ENCODE measurements at places on chromosomes 13 and 19.
A peak's percentile ranks its signal among the peaks of the same experiment; 100 is the strongest.

GRCh38 chr19:44371815-44372480 is 15.5 kb upstream of the ZNF112 start:
- DNase-seq: no peak

DNA sequence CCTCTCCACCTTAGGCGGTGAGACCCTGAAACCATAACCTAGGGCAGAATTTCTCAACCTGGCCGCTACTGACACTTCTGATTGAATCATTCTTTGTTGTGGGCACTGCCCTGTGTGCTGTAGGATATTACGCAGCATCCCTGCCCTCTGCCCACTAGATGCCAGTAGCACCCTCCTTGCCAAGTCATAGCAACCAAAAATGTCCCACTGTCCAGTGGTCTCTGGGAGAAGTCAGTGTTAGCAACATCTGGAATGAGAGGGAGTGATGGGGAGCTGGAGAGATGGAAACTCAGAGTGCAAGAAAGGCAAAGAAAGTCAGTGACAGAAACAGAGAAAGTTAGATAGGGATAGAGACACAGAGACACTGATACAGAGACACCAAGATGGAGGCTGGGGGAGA is 13.6 kb downstream of the KLK4 start:
- no peak for DNase-seq

DNA sequence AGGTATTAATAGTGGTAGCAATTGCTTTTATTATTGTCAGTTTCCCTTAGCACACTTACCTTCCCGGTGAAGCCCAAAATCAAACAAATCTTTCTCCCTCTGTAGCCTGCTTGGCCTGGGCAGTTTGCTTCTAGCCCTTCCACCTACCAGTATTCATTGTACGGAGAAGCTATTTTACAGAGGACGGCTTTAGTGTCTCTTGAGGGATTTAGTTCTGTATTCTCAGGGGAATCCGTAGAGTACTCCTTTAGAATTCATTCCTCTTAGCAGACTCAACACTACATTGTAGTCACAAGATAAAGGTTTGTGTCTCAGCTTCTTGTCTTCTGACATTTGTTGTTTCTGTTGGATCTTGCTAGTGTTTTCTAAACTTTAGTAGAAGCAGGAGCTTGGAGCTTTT is 24.1 kb upstream of the WTIP start:
- no peak for DNase-seq

GRCh38 chr13:69331245-69331644 is 776.4 kb upstream of the ATXN8OS start:
- no peak for DNase-seq

DNA sequence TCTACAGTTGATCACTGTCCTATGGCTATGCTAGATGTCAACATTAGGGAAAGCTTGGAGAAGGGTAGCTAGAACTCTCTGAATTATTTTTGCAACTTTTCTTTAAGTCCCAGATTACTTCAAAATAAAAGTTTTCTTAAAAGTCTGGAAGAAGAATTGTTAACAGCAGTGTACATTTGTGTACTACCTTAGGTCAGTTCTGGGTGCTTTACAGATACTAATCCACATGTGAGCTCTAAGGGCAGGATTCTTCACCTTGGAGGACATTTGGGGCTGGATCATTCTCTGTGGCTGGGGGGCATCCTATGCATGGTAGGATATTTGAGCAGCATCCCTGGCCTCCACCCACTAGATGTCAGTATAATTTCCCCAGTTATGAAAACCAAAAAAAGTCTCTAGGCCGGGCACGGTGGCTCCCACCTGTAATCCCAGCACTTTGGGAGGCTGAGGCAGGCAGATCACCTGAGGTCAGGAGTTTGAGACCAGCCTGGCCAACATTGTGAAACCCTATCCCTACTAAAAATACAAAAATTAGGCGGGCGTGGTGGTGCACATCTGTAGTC is 2.8 kb downstream of the BRME1 start:
- no peak for DNase-seq

- no peak for DNase-seq
Observed at GRCh38 chr19:37763488-37763887, 15.9 kb downstream of the ZNF573 start.

DNA sequence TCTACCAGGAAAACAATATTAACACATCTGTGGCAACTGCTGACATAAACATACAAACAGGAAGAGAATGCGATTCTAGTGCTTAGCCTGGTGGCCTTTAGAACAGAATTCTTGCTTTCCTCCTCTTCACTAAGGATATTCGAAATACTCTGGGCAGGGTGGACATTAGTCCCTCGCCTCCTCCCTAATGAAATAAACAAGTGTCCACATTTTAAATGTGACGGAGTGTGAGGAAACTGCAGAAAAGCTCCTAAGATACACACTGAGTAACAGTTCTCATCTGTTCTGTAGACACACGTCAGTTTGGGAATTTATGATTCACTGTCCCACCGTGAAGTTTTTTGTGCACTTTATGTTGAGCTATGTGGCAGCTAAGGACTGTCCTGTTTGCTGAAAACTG is 639 bp downstream of the STARD13 start:
- DNase-seq: no peak

DNA sequence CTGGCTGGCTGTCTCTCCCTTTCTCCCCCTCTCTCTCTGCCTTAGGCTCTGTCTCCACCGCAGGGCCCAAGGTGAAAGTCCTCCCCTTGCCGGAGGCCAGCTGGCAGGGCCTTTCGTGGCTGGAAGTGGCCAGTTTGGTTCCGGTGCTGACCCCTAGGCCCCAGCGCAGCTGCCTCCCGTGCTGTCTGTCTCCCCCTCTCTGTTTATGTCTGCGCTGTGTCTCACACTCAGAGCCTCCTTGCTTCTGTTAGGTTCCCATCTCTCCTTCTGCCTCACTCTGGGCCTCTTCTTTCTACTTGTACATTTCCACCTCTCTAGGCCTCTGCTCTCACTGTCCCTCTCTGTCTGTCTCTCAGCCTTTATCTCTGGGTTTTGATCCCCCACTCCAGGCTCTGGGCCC is 13.1 kb downstream of the CCDC97 start:
- DNase-seq: no peak

DNA sequence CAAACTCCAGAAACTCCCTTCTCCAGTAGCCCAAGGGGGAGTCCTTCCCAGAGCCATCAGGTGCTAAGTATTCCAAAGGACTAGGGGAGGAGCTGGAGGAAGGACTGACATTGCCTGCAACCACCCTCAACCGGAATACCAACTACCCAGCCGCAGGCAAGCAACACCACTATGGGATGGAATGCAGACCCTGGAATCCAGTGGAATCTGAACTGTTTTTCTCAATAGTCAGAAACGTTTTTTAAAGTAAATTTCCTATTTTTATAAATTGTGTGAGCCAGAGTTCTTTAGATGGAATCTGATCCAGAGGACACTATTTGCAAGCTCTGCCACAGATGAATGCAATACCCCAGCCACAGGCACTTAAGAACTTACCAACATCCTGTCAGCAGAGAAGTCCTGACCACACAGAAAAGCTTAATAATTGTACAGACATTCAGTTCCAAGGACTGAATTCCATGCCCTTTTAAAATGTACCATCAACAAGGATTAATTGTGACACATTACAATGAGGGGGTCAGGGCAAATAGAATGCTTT is 92.1 kb downstream of the USP12 start:
- peak; percentile 21 for DNase-seq

DNA sequence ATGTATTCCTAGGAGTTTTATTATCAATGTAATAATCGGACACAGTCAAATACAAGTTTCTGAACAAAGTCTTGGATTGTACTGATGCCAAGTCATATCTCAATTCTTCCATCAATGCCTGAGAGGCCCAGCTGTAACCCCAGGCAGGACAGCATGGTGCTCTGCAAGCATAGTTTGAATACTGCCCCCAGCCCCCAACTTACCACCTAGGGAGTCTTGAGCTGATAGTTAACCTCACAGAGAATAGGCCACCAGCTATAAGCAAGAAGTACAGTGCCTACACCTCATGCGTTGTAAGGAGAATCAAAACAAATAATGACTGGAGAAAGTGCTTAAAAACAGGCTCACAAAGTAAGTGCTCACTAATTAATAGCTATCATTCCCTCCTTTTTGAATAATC is 2.7 kb downstream of the PROSER1 start:
- no peak for DNase-seq

All from fibroblast of skin of left biceps (primary cell).